Stimulated activated CD4-positive, alpha-beta T cell treated with anti-CD3 and anti-CD28 coated beads, Interleukin-1b, Interleukin-23, amount 100 ng/mL, for 1 hour (primary cell): ENCODE measurements at places on chromosomes 11 and 22.
A peak's percentile ranks its signal among the peaks of the same experiment; 100 is the strongest.

DNA sequence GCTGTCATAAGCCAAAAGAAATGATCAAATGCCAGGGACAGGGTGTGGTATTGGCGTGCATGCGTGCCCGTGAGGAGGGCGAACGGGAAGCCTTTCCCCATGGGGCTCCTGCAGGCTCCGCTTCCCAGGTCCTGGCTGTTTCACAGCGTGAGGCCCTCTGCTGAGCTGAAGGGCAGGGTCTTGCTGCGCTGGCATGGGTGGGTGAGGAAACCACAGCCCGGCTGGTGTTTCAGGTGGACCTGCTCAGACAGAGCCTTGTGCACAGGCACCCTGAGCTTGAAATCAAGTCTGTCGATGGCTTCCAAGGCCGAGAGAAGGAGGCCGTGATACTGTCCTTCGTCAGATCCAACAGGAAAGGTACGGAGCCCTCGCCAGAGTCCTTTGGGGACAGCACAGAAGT, 31.4 kb downstream of the IGHMBP2 start:
- DNase-seq: no peak

GRCh38 chr11:73787051-73787642, 527 bp upstream of the MRPL48 start:
- DNase-seq: no peak

DNA sequence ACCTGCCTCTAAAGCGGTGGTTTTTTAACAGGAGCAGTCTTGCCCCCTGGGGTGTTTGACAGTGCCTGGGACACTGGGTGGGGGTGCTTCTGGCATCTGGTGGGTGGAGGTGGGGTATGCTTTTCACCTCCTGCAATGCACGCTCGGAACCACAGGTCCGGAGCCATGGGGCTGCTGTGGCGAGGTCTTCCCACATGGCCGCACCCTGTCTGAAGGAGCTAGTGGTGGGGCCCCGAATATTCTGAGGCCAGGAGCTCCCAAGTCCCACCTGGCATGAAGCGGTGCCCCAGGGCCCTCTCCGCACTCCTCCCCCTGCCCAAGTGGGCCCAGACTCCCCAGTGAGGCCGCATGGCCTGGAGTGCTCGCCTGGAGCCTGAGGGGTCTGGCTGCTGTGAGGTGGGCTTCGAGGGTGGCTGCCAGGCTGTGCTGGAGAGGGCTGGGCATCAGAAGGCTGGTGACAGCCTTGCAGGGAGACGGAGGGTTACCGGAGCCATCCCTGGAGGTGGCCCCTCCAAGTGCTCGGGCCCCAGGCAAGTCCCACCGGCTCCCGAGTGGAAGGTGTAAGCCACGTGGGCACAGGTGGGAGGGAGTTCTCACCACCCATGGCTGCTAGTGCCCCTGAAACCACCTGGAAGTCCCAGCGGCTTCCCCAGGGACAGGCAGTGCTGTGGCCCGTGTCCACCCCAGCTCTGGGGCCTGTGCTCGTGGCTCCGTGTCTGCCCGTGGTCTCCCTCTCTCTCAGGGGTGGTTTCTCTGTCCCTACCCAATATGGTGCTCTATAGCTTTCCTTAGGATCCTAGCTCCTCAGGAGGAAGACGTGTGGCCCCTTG, 15.1 kb downstream of the TBX1 start:
- DNase-seq: no peak

- no peak for DNase-seq
Measured at GRCh38 chr22:49541693-49542230, 285.9 kb downstream of the BRD1 start.

DNA sequence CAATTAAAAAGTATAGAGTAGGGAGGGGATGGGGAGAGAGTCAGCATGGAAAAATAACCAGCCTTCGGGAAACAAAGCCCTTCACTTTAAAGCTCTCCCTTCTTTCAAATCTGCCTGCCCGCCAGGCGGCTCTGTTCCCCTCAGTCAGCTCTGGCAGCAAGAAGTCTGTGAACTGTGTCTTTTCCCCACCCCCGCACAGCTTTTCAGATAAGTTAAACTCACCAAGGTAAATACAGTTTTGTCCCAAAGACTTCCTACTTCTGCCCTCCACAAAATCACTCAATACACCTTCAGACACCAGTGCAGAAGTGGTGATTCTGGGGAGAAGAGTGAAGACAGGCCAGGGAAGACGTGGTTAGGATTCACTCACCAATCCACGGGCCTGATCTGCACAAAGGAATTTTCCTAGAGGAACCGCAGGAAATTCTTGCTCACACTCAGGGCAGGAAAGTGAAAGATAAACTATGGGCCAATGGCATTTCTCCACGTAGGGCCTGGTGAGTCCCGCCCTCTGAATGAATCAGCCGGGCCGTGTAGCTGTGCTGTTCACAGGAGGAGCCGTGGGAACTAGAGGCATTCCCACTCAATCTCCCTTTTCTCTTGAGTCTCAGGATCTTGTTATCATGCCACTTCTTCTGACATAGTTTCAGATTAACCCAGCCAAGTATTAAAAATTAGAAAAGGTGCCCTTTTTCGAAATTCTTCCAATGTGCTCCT, at the start of gene TRIM5:
TRIM5 (minus strand) TSS at position 429 of the 717 bp plus-strand sequence. CDS start 4,897 bp downstream, outside the sequence.
- peak; percentile 52 for DNase-seq

DNA sequence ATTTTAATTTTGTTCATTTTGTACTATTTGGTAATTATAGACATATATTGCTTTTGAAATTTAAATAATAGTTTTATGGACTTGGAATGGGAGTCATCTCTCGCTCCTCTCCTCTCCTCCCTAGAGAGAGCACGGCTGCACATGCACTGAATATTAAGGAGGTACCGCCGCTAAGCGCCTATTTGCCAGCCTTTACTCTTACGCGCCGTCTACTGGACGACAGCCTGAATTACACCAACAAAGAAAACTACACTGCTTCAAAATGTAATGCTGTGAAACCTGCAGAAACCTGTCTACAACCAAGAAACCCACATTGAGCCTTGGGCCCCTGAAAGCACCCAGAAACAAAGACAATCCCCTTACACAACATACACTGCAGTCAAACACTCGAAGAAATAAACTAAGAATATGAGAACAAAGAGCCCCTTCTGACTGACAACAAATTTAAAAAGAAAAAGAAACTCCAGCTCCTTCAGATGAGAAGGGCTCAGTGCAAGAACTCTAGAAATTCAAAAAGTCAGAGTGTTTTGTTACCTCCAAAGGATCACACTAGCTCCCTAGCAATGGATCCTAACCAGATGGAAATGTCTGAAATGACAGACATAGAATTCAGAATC, 737.2 kb downstream of the LRRC4C start:
- no peak for DNase-seq

- no peak for DNase-seq
Measured at GRCh38 chr22:24894220-24894975, 52.1 kb downstream of the LHFPL7 start.

- DNase-seq: no peak
Measured at GRCh38 chr11:67632175-67632981, 2.6 kb upstream of the NUDT8 start.

DNA sequence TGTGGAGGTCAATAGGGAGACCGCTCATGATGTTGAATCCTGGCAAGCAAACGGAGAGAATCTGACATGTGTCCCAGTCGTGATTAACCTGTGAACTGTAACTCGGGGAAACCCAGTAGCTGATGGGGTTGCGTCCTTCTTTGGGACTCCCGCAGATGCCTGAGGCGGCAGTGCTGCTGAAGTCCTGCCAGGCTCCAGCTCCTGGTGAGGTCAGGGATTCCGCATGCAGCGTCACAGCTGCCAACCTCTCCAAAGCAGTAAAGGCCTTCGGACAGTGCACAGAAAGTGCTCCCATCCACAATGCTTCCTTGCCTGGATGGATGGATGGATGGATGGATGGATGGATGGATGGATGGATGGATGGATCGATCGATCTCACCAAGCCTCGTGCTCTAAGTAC, 13.5 kb downstream of the KCNQ1 start:
- no peak for DNase-seq

DNA sequence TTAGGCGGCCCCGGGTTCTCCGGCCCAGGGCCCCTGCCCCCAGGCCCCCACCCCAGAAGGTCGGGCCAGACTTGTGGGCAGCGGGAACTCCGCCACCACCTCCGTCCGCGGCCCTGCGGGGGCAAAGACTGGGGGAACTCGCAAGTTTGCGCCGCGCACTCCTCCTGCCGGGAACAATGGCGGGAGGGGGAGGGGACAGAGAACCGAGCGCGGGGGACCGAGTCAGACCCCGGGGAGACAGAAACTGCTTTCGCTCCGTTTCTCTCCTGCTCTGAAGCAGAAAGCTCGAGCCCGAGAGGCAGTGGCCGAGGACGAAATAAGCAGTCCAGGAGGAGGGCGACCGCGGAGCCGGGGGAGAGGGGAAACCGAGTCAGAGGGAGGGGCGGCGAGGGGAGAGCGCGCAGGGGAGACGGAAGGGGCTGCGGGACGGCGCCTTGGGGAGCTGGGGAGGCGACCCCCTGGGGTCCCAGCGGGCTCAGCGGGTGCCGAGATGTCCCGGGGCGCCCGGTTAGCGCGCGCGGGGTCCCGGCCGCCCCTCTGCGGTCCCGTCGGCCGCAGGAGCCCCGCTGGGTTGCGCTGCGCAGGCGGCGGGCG, 555 bp downstream of the TP53I11 start:
- peak; percentile 9 for DNase-seq

GRCh38 chr22:29780748-29781676, 13.8 kb downstream of the UQCR10 start:
- no peak for DNase-seq

- no peak for DNase-seq
Measured at GRCh38 chr11:111700162-111700561, 66.0 kb downstream of the PPP2R1B start.

- DNase-seq: no peak
Measured at GRCh38 chr22:42026705-42027104, 28.1 kb downstream of the WBP2NL start.

GRCh38 chr22:48825802-48826520, 1001.7 kb downstream of the BRD1 start:
- no peak for DNase-seq

DNA sequence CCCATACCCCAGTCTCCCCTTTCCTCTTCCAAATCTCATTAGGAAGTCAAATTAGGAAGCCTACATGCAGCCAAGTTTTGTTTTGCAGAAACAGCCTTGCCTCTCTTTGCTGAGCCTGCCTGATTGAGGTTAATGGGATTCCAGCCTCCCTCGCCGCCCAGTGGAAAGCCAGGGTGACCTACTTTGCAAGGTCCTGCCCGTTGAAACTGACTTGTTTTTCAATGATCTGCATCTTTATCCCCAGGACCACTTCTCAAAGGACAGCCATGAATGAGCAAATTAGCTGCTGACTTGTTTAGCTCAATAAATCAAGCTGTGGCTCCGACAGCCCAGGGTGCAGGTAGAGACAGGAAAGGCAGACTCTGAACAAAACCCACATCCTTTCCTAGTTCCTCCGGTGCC, 110.4 kb downstream of the RRAS2 start:
- DNase-seq: no peak

DNA sequence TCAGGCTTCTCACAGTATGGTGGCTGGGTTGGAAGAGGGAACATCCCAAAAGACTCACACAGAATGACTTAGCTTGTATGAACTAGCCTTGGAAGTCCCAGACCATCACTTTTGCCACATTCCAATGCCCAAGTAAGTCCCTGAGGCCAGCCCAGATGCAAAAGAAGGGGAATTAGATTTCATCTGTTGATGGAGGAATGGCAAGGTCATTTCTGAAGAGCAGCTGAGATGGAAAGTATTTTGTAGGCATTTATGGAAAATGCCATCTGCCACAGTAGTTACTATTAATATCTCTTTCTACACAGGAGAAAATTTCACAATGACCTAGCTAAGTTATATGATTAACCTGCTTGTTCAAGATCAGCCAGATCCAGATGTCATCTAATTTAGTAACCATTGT, 58.8 kb downstream of the ENDOD1 start:
- no peak for DNase-seq

DNA sequence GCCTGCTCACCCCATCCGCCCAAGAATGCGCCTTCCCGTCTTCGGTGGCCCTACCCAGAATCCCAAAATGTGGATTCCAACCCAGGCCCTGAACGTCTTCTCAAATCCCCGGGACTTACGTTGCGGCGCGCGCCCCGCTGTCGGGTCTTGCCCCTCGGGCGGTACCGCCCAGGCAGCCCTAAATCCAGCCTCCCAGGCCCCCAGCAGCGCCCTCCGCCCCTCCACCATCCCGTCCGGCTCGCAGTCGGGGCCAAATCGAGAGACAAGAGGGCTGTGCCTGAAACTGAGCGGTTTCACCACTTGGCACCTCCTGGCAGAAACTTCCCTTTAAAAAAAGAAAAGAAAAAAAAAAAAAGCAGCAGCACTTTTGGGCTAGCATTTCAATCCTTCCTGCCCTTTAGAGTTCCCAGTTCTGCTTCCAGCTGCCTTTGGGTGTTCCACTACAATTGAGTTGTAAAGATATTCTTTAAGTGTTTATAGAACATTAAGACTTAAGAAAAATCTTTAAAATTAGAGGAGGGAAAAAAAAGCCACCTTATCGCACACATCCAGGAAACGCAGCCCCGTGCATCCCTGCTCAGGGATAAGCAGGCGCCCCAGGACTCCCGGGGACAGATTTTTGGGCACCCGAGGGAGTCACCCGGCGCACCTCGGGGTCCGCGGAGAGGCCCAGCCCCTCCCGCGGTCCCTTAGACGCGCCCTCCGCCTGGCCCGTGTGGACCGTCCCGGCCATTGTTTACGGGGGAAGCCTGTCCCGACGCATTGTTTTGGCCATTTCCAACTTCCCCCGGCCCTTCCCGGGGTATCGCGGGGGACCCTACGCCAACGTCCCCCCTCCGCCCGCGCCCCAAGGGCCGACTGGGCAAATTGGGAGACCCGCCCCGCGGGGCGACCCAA, 57.6 kb downstream of the KCNJ4 start:
- no peak for DNase-seq

DNA sequence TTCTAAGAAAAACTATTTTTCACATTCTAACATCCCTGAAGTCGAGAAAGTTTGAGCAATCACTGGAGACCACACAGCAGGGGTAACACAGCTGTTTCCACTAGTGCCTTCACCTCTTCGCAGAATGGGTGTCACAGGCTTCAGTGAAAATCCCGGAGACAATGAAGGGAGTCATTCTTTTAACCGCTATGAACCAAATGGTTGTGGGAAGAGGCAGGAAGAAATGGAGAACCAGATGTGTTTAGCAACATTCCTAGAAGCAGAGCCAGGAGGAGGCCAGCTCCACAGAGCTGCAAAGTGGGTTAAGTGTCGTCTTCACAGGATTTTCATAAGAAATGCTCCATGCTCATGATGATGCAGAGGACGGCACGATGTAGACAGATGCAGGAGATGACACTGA, 221.1 kb downstream of the LARGE1 start:
- no peak for DNase-seq

GRCh38 chr11:75474878-75475766, 42.1 kb upstream of the KLHL35 start:
- DNase-seq: peak; percentile 6

- DNase-seq: no peak
Measured at GRCh38 chr11:86919557-86920210, 35.5 kb downstream of the FZD4 start.

- no peak for DNase-seq
Measured at GRCh38 chr22:43050995-43051394, 36.0 kb upstream of the PACSIN2 start.

GRCh38 chr22:20080776-20081654, 974 bp downstream of the DGCR8 start:
- no peak for DNase-seq
